Activated CD4-positive, alpha-beta memory T cell treated with anti-CD3 and anti-CD28 coated beads for 36 hours (primary cell): ENCODE measurements at places on chromosomes 2 and 18. TPM values are rescaled to one million over a fixed set of nuclear protein-coding genes. Genes with fewer than 3 reads are reported as not detected.

DNA sequence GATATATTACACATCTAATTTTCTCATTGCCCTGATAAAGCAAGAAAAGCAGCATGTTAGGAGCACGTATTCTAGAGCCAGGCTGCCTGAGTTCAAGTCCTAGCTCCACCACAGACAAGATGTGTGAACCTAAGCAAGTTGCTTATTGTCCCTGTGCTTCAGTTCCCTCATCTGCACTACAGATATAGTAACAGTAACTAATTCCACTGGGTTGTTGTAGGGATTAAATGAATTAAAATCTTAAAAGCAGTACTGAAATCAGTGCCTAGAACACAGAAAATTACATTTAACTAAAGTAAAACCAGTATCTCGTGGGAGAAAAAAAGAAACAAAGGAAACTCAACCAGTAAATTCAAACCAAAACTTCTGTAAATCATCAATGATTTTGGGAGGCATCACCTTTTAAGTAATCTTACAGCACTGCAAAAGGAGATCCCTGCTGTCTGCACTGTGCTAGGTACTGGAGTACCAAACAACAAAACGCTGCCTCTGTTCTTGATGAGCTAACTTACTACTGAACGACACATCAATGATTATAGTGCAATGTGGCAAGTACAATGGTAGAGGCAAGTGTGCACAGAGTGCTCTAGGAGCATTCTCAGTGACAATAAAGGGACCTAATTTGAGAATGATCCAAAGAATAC is 7.9 kb downstream of the MAP3K2 start:
- DNase-seq, result no peak

DNA sequence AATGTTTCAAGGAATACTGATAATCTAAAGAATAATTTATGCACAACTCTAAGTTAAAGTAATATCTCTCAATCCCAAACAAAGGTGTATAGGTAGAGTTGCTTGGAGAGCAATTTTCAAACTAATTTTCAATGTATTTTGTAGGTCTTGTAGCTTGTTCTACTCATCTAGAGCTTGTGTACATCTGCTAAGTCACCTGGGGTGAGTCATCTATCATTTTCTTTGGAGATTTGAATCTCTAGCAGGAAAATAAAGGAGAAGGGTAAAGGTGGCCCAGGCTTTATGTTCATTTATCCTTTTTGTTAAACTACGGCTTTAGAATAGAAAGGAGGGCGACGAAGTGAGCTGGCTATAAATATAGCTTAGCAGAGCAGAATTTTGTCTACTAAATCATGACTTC is 76.8 kb upstream of the THUMPD2 start:
- DNase-seq, result no peak

DNA sequence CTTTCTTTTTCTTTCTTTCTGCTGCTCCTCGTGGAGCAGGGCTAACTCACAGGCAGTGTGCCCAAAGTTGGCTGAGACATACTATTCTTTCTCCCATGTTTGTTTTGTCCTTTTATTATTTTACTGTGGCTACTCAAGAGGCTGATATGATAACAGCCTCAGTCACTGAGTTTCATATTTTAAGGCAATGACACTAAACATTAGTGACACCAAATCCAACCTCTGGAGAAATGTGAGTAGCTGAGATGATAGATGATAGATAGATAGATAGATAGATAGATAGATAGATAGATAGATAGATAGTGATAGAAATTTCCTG is 45.8 kb upstream of the GLS start:
- DNase-seq, result no peak

DNA sequence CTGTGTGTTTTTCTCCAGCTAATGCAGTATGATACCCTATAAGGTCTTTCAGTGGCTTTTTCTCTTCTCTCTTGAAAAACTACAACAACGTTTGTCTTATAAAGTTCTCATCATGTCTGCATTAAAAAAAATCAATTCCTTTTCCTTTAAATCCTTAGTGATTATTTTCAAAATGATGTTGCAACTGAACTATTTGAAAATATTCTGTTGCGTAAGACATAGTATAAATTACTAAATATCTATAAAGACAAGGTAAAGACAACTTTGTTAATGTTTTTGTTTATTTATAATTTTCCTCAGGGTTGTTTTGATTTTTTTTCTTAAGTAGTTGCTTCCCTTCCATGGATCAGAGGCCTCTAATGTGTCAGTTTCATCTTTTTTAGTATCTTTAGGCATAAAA is 21.2 kb downstream of the PARD3B start:
- DNase-seq, result no peak

DNA sequence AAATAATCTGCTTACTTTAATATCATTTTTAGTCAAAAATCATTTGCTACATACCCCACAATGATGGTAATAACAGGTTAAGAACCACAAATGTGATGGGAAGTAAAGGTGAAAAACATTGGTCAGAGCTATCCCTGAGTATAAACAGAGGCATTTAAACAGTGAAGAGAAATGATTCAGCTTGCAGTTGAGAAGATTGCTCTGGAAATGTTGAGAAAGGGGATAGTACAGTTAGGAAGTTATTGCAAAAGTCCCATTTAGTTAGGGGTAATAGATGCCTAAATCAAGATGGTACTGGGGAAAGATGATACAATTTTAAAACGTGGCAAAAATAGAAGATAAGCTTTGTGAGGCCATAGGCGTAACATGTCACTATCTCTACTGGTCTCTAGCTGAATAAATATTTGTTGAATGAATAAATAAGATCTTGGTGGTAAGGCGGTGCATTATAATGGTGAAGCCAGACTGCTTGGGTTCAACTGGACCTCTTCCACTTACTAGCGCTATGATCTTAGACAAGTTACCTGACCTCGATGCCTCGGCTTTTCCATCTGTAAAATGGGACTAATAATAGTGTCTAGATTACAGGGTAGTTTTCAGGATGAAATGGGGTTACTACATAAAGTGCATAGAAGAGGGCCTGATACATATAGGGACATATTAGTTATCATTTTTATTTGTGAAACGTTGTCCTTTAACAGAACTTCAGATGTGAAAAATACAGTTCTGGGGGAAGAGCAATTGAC is 2.0 kb upstream of the BZW1 start:
- DNase-seq, result no peak

GRCh38 chr2:375270-375955 is 87.5 kb upstream of the ALKAL2 start:
- no peak for DNase-seq

DNA sequence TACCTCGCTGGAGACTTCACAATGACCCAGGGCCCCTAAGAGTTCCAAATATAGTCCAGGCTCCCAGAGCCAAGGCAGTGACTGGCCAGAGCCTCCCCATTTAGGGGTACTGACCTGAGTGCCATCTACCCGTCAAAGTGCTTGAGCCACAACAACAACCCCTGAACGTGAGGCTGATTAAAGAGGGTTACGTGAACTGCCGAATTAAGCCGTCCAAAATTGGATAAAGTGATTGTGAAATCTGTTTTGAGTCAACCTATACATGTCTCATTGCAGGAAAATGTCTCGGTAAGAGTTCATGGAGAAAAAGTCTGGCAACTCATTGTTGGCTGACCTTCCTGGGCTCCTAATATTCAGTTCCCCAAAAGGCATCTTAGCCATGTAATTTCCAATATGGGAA is 116.3 kb downstream of the TTC32 start:
- no peak for DNase-seq

GRCh38 chr2:85234868-85235267 is 92.9 kb downstream of the TGOLN2 start:
- DNase-seq, result no peak

- DNase-seq, result no peak
Measured at GRCh38 chr18:53745224-53745967, 479.1 kb downstream of the MBD2 start.

- no peak for DNase-seq
Measured at GRCh38 chr2:98869272-98869641, 66.8 kb downstream of the CRACDL start.

DNA sequence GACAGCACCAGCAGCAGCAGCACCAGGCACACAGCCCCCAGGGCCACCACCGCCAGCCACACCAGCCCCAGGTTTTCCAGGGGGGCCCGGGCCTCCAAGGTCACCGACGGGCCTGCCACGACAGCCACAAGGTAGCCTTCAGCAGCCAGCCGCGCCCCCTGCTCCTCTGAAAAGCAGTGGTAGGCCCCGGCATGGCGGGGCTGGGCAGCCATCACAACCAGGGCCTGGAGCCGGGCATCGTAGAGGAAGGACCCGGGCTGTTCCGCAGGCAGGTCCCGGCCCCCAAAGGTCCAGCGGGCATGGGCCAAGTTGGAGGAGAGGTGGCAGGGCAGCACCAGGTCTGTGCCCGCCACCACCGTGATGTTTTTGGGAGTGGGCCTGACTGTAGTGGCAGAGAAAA is 3.3 kb upstream of the ANKRD39 start:
- no peak for DNase-seq

Gene KCNE4
- not detected for total RNA-seq

Gene IL36B
- not detected for total RNA-seq

Gene TEKT4
- not detected for total RNA-seq

Gene SCN9A
- total RNA-seq, result not detected
